GM10248 (cell line): ENCODE measurements at places on chromosomes 12 and 14.
A peak's percentile ranks its signal among the peaks of the same experiment; 100 is the strongest.

- no peak for DNase-seq
Observed at GRCh38 chr12:90729736-90730135, 225.2 kb downstream of the CCER1 start.

DNA sequence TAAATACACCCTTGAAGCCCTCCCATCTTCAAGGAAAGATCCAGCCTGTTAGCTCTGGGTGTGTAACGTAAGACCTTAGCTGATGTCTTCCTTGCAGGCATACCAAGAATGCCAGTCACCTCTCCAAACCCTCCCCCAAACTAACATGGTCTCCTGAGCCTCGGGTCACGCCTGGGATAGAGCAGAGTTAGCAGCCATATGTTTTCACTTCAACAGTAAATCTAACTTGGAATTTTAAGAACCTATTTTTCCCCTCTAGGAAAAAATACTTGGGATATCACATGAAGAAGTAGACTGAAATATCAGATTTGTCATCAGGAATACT is 27.9 kb downstream of the BCL2L14 start:
- no peak for DNase-seq

- no peak for DNase-seq
Observed at GRCh38 chr12:701896-702539, 38.8 kb upstream of the NINJ2 start.

DNA sequence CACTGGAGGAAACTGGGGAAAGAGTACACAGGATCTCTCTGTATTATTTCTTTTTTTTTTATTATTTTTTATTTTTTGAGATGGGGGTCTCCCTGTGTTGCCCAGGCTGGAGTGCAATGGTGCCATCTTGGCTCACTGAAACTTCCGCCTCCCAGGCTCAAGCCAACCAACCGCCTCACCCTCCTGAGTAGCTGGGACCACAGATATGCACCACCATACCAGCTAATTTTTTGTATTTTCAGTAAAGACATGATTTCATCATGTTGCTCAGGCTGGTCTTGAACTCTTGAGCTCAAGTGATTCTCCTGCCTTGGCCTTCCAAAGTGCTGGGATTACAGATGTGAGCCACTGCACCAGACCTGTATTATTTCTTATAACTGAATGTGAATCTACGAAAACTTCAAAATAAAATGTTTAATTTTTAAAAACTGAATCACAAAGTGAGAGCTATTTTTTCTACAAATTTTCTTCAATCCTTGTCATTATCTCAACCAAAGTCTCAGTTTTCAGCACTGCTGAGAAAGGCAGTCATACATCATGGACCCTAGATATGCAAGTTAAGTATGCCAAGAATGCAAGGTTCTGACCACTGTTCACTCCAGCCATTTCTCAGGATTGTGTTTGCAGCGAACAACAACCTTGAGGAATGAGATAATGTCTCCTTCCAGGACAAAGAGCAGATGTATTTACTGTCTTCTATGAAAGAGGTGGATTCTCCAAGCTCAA is 2.4 kb downstream of the EAPP start:
- DNase-seq = no peak

- no peak for DNase-seq
Observed at GRCh38 chr12:45281994-45282393, 66.1 kb downstream of the ANO6 start.

- no peak for DNase-seq
Observed at GRCh38 chr14:60315196-60315990, 66.4 kb downstream of the PPM1A start.

- no peak for DNase-seq
Observed at GRCh38 chr14:102888748-102889147, 33.7 kb upstream of the AMN start.

DNA sequence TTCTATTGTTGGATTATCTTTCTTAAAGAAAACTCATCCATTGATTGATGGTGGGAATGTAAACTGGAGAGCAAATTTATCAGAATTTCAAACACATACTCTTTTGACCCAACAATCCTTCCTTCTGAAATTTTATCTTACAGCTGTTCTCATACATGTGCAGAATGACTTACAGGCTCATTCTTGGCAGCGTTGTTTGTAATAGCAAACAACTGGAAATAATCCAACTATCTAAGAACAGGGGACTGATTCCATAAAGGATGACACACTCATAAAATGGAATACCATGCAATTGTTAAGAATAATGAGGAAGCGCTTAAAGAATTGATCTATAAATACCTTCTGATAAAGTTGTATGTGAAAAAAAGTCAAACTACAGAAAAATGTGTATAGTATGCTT is 24.0 kb downstream of the RHOJ start:
- no peak for DNase-seq

GRCh38 chr12:30880061-30880460 is 46.5 kb upstream of the TSPAN11 start:
- no peak for DNase-seq

- no peak for DNase-seq
Observed at GRCh38 chr14:64729386-64730060, 25.3 kb downstream of the PLEKHG3 start.

- no peak for DNase-seq
Observed at GRCh38 chr14:99118946-99119345, 153.1 kb downstream of the BCL11B start.

GRCh38 chr12:121390856-121391255 is 9.1 kb upstream of the RNF34 start:
- no peak for DNase-seq

GRCh38 chr14:68950111-68950510 is 29.0 kb downstream of the ACTN1 start:
- DNase-seq = no peak

DNA sequence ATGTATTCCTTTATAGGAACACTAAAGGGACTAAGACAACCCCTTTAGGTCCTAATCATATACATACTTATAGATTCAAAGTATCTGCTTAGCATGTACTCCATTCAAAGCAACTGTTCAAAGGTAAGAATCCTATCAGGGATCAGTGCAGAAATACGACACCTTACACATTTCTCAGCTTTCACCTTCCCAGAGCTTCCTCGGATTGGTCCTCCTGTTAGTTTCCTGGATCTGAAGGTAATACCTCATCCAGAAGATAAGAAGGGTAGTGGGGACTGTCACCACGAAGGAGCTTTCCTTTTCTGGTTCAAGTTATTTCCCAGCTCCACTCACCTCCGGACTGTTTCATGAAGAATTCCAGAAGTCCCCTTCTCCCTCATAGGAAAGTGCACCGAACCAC is 38.0 kb downstream of the RCOR1 start:
- DNase-seq = no peak

GRCh38 chr14:53716578-53716977 is 240.0 kb downstream of the BMP4 start:
- no peak for DNase-seq

GRCh38 chr12:28781671-28782652 is 367.1 kb upstream of the FAR2 start:
- no peak for DNase-seq

GRCh38 chr14:83556746-83557453 is 1973.0 kb upstream of the FLRT2 start:
- DNase-seq = no peak

DNA sequence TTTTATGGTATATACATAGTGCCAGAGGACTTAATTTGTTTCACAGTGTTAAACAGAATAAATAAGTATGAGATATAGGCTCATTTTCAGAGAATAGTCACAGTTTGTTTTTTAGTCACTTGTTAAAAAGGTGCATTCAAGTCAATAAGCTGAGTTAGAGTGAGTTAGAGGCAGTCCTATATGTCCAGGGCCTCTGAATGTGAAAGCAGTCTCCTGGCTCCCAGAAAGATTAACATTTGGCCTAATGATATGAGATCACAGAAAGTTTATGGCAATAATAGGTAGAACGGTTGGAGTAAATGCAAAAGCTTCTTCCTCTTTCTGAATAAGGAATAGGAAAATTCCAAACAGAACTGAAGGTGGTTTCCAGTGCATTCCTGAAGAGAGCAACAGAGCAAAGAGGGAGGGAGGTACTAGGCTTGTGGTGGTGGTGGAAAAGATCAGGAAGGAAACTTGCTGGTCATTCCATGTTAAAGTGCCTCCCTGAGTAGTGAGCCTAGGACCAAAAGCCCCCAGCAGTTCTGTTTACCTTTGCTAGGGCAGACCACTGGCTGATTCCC is 54.4 kb downstream of the SLC38A4 start:
- no peak for DNase-seq

- no peak for DNase-seq
Observed at GRCh38 chr12:127120851-127121250, 1146.1 kb upstream of the TMEM132C start.

GRCh38 chr14:47590767-47591495 is 84.5 kb downstream of the MDGA2 start:
- no peak for DNase-seq

DNA sequence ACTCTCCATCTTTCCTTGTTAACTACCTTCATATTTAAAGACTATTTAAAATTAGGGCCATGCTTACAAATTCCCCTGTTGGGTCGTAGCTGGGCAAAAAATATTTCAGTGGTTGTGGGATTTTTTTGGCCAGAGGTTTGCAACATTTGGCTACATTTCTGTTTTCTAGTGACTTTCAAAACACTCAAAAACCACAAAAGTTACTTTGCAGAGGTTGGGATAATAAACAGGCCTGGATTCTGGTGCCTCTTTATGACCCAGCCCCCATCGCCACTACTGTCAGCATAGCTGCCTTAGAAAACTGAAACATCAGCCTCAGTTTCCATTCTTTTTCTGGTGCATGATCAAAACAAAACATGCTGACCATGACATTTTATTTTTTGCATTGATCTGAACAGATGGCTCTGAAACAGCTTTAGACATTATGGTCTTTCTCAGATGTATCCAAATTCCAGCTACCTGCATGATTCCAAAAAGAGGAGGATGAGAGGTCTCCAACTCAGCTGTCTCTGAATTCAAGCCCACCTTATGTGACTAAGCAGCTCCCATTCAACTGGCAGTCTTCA is 5.2 kb downstream of the DPF3 start:
- DNase-seq = no peak

DNA sequence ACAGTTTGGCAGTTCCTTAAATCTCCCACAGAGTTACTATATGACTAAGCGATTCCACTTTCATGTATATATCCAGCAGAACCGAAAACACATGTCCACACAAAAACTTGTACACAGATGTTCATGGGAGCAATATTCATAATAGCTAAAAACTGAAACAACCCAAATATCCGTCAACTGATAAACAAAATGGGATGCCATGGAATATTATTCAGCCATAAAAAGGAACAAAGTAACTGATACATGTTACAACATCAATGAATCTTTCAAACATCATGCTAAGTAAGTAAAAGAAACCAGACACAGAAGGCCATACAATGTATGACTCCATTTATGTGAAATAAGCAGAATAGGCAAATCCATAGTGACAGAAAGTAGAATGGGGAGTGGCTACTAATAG is 80.2 kb upstream of the GPHB5 start:
- no peak for DNase-seq

- DNase-seq = no peak
Observed at GRCh38 chr12:28622406-28622805, 432.1 kb downstream of the CCDC91 start.

DNA sequence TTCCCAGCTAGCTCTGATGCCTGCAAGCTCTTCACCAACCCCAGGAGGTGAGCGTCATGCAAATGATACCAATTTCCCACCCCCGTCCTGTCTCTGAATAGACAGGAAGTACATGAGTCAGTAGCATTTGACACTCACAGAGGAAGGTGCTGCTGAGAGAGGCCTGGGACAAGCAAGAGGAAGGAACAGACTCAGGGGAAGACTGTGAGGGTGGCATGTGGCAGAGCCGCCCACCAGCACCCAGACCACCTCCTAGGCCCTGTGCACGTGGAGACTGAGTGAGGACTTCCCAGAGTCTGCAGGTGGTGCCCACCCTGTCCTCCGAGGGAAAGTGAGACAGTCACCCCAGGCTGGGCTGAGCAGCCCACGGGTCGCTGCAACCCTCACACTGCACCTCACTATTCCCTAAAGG is 199.5 kb upstream of the SFSWAP start:
- peak; percentile 88 for DNase-seq

- no peak for DNase-seq
Observed at GRCh38 chr12:53747095-53747494, 4.7 kb downstream of the CISTR start.

- no peak for DNase-seq
Observed at GRCh38 chr12:70080566-70080965, 162.7 kb upstream of the CNOT2 start.

GRCh38 chr14:74673768-74674167 is 39.1 kb downstream of the AREL1 start:
- no peak for DNase-seq

GRCh38 chr14:49982501-49982951 is 89.6 kb downstream of the ARF6 start:
- no peak for DNase-seq

- DNase-seq = no peak
Observed at GRCh38 chr12:5493018-5493417, 61.1 kb downstream of the NTF3 start.

DNA sequence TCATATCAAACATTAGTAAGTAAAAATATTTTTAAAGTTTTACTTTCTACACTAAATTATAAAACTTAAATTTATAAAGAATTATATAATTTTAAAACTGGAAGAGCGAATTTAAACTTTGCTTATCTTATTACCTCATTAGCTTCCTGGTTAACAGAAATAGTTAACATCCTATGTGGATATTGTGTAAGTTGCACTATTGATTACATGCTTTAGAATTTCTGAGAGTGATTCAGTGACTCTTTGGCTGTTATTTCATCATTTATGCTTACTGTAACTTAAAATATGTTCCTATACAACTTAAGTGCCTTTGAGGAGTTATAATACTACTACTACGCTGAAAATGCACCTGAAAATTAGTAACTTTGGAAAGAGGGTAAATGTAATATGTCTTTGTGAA is 101.4 kb downstream of the FOXA1 start:
- no peak for DNase-seq

- no peak for DNase-seq
Observed at GRCh38 chr12:69922999-69923398, 98.0 kb downstream of the MYRFL start.

- no peak for DNase-seq
Observed at GRCh38 chr12:131159660-131160059, 206.0 kb downstream of the ADGRD1 start.

DNA sequence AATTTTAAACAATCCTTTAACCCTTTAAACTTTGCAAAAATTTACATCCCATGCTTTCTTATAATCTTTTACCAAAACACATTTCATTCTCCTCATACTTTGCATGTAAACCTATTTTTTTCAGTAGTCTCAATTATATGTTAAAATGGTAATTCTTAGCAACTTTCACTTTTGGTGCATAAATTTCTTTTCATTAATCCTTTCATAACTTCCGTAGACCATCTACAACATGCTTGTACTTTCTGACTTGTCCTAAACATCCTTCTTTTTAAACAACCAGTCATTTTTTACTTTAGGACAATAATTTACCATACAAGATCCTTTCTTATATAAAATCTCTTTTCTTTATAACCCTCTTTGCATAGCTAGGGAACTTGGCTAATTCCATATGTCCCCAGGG is 19.5 kb downstream of the CCDC91 start:
- no peak for DNase-seq

DNA sequence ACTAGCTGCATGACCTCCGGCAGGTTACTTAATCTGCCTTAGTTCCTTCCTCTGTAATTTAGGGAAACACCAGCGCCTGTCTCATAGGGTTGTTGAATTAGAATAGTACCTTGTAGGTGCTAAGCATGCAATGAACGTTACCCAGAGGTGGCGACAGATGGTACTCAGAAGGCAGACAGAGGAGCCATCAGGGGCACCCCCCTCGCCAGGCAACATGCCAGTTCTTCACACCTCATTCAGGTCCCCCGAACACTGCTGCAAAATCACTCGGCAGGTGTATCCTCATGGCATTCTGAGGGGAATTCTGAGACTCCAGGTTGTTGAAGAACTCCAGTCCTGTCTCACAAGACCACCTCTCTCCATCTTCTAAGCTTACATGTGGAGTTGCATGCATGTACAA is 10.1 kb downstream of the ISM2 start:
- DNase-seq = no peak

- peak; percentile 9 for DNase-seq
Observed at GRCh38 chr14:63045612-63046320, 508 bp upstream of the KCNH5 start.
